ENCODE measurements at places on chromosomes 6 and 20.

GRCh38 chr6:112663698-112664097 lies 316.6 kb downstream of the RFPL4B start:
- no peak for DNase-seq

- DNase-seq: no peak
These were observed 707.9 kb downstream of the RFPL4B start for GRCh38 chr6:113055061-113055460.

DNA sequence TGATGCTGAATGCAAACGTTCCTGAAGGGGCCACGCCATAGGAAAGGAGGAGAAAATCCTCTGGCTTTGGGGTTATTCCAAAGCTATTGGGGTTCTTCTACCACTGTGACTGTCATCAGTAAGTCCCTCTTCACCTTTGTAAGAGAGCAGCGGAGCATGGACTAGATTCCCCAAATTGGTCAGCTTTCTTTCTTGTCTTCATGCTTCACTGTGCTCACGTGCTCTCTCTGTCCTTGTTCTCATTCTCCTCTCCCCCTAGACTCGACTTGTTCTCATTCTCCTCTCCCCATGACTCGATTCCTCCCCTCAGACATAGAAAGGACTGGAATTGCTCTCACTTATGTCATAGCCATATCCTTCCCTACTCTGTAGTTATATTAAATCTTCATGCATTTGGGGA lies 54.8 kb upstream of the ADGRG6 start:
- DNase-seq: no peak

GRCh38 chr6:74657011-74657410 lies 548.8 kb downstream of the COL12A1 start:
- DNase-seq: no peak

- DNase-seq: no peak
These were observed 169.1 kb upstream of the FUT9 start for GRCh38 chr6:95846652-95847051.

GRCh38 chr6:84002226-84002625 lies 31.3 kb upstream of the MRAP2 start:
- no peak for DNase-seq

- no peak for DNase-seq
These were observed 280.0 kb downstream of the ARHGAP18 start for GRCh38 chr6:129429956-129430355.

DNA sequence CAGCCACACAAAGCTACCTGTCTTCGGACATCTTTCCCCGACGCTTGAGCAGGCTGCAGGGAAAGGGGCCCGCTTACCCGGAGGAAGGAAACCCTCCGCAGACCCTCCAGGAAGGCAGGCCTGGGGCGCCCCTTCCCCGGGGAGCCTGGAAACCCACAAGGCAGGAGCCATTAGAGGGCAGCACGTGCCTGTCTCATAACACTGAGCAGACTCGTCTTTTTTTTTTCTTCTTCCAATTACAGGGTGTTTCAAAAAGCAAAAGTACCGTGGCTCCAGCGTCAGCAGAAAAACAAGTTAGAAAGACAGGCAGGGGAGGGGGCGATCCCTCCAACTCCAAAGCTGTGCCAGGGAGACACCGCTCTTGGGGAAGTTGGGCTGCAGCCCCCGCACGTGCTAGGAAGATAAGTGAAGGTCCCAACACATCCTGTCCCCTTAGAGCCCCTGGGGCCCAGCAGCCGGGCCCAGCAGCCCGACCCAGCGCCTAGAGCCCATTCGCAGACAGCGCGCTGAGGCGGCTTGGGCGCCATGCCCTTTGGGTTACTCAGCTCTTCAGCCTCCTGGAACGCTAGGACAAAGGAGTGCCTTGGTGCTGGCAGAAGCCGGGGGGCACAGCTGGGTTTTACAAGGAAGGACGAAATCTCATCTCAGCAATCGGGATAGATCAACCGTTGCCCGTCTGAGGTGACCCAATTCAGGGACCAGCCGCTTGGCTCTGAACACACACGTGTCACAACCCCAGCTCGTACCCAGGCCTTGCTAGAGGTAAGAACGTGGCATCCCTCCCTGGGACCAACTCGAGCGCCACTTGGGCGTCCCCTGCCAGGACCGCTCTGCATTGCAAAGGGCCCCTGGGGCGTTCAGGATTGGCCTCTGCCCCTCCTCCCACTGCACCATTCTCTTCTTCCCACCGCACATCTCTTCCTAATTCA lies 136.3 kb downstream of the LY86 start:
- DNase-seq: peak; percentile 19

- no peak for DNase-seq
These were observed 271.7 kb downstream of the RFPL4B start for GRCh38 chr6:112618849-112619248.

GRCh38 chr6:130138116-130138908 lies 84.4 kb downstream of the SAMD3 start:
- DNase-seq: peak; percentile 44

GRCh38 chr6:110935171-110935570 lies 23.3 kb upstream of the GTF3C6 start:
- DNase-seq: no peak

GRCh38 chr6:17007749-17008148 lies 94.1 kb upstream of the STMND1 start:
- no peak for DNase-seq

DNA sequence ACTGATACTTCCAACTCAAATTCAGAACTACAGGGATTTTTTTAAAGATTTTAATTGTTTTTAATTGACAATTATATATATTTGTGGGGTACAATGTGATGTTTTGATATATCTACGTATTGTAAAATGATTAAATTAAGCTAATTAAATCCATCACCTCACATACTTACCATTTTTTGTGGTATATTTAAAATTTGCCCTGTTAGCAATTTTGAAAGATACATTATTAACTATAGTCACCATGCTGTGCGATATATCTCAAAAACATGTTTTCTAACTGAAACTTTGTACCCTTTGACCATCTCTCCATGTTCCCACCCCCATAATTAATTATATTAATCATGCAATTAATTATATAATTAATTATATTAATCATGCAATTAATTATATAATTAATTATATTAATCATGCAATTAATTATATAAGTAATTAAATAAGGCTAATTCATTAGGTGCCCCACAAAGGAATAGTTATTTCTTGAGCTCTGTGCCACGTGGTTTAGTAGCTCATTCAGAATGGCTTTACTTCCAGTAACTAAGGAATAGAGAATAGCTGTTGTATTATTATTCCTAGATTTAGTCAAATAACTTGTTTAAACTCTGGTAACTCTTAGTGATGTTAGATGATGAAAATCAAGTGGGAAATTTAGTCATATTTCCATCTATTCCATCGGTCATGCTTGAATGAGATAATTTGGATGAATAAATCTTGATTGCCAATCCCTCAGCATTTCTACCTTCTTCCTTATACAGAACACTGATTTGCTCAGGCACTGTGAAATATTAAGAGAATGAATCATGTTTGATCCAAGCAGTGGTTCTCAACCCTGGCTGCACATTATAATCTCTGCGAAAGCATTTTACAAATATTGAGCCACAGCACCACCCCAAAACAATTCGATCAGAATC lies 25.1 kb downstream of the LOC128125822 start:
- no peak for DNase-seq

GRCh38 chr6:13813026-13813425 lies 1.3 kb downstream of the MCUR1 start:
- DNase-seq: no peak

- no peak for DNase-seq
These were observed 12.7 kb downstream of the MANEA start for GRCh38 chr6:95589826-95590570.

GRCh38 chr20:36391456-36391855 lies 85.3 kb downstream of the DLGAP4 start:
- DNase-seq: no peak

DNA sequence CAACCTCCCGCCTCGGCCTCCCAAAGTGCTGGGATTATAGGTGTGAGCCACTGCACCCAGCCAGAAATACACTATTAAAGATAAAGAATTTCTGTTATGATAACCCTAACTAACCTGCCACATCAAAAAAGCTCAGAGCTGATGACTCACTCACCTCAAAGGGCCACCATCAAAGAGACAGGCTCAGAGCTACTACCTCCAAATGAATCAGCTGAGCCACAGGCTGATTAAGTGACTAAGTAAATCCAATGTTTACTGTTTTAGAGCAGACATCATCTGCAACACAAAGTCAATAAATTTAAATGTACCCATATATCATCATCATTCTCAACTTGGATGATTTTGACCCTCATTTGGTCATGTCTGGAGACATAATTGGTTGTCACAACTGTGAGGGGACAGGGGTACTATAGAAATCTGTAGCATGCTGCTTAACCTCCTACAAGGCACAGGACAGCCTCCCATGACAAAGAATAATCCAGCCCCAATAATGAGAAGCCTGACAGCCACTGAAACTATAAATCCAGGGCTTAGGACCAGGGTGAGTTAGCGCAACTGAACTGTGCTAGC lies 106.5 kb downstream of the ATP9A start:
- DNase-seq: peak; percentile 42

GRCh38 chr6:65818576-65818975 lies 111.5 kb upstream of the EYS start:
- DNase-seq: no peak

DNA sequence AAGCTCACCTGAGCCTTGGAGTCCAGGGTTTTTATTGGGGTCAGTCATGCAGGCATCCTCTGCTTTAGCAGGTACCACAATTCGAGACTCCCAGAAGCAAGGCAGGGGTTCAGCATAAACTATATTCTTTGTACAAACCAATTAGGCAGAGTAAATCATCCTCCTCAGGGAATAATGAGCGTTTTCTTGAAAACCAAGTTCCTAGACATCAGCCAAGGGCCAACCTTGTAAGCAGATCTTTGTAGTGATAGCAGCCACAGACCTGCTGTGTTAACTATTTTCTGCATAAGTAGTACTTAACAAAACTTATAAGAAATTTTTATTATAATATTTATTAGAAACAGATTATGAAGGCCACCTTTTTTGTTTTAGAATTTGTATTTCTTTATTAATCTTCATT lies 74.7 kb downstream of the STXBP5 start:
- no peak for DNase-seq

- no peak for DNase-seq
These were observed 73.3 kb upstream of the E2F3 start for GRCh38 chr6:20328266-20328923.

GRCh38 chr6:22399693-22400092 lies 102.9 kb upstream of the PRL start:
- DNase-seq: no peak

DNA sequence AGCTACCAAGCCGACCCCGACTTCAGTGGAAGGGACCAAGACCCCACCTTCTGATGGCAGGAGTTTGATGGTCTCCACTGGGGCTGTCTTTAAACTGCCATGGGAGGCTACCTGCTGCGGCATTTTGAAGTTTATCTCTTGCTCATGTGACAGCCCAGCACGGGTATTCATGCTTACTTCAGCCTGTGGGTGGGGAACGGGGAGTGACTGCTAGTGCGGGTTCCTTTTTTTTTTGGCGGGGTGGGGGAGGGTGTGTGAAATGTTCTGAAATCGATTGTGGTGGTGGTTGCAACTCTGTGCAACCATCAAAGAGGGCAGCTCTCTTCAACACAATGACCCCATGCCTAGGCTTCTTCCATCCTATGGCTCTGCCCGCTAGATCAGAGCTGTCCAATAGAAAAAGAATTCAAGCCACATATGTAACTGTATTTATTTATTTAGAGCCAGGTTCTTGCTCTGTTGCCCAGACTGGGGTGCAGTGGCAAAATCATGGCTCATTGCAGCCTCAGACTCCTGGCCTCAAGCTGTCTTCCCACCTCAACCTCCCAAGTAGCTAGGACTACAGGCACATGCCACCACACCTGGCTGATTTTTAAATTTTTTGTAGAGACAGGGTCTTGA lies 53.7 kb downstream of the PPP1R16B start:
- DNase-seq: peak; percentile 59

GRCh38 chr20:63957690-63958441 lies 1.6 kb upstream of the UCKL1 start:
- DNase-seq: no peak

DNA sequence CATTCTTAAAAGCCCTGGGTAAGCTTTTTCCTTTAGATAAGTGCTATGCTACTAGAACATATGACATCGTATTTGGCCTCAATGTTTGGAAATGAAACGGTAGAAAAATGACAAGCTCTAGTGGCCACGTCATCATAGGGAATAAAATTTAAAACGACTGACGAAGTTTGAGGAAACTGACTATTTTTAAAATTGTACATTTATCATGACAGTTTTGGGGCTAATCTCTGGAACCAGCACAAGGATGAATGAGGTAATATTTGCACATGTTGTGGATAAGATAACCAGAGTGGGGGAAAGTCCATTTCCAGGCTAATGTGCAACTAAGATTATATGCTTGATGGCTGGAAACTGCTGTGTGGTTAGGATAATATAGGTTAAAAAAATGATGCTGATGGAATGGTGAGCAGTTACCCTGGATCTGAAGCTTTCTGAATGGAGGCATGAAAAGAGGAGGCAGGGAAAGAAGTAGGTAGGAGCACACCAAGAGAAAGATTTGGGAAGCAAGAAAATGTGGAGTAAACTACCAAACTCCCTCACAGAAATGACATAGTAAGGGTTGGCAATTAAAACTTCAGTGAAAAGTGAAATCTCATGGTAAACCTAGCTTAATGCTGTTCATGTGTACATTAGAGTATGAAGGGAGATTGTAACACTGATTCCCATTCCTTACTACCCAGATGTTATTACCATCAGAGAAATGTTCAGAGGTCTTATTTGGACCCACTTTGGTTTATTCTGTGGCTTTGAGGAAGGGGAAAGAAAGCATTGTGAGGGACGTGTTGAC lies 42.7 kb upstream of the CEP162 start:
- no peak for DNase-seq

GRCh38 chr6:22468256-22468965 lies 101.0 kb upstream of the HDGFL1 start:
- DNase-seq: no peak

DNA sequence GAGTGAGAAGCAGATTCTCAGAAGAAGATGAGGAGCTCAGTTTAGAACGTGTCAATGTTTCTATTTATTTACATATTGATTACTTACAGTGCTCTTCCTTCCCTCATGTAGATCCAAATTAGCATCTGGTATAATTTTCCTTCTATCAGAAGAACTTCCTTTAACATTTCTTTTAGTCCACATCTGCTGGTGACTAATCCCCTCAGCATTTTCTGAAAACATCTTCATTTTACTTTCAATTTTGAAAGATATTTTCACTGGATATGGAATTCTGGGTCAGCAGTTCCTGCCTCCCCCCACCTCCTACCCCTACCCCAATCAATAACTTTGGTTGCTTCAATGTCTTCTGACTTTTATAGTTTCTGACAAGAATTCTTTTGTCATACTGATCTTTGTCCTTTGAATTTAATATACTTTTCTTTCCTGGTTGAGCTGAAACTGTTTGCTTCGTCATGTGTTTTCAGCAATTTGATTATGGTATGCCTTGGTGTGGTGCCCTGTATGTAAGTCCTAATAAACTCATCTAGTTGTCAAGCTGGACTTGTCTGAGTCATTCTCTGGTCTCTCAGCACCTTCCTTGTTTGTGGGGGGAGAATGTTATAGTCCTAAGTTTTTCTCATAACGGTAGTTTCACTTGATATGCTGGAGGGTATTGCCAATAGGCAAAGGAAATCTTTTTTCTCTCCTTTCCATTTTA lies 57.0 kb downstream of the SMPDL3A start:
- DNase-seq: no peak

- no peak for DNase-seq
These were observed 70.2 kb downstream of the EYA2 start for GRCh38 chr20:46964618-46965455.

- no peak for DNase-seq
These were observed 117.2 kb downstream of the BANF2 start for GRCh38 chr20:17816804-17817587.

- DNase-seq: no peak
These were observed 92.6 kb upstream of the SOX4 start for GRCh38 chr6:21501021-21501354.
